IPS DF 19.7 (cell line): ENCODE measurements at places on chromosomes 13 and 19.

DNA sequence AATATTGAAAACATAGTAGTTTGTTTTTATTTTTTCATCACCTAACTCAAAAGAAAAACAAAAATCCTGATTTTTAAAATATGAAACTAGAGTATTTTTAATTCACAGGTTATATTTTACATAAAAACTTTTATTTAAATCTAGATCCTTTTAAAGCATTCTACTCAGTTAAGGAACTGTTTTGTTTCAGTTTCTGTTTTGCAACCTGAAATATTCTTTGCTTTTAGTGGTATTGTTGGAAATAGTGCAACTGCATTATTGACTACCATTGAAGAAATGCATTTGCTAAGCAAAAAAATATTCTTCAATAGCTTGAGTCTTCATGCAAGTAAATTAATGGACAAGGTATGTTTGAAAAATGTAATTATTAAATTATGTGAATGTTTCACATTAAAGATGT, 43.8 kb downstream of the COG6 start:
- DNase-seq = no peak

GRCh38 chr19:1214299-1214861, 8.8 kb downstream of the STK11 start:
- no peak for DNase-seq

DNA sequence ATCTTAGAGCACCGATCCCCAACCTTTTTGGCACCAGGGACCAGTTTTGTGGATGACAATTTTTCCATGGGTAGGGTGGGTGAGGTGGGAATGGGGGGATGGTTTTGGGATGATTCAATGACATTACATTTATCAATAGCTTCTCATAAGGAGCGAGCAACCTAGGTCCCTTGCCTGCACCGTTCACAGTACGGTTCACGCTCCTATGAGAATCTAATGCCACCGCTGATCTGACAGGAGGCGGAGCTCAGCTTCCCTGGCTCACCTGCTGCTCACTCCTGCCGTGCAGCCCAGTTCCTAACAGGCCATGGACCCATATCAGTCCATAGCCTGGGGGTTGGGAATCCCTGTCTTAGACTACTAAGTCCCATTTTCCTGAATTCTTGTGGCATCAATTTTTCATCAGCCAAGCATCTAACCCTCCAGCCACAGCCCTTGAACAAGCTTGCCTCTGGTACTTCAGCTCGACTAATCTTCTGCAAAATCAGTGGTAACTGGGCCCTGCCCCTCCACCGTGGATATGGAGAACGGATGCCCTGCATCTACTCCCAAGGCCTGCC, 37.0 kb upstream of the MAP3K10 start:
- no peak for DNase-seq

GRCh38 chr13:51978796-51979556, 32.3 kb downstream of the ATP7B start:
- DNase-seq = no peak

GRCh38 chr19:6801485-6802086, 29.1 kb downstream of the VAV1 start:
- no peak for DNase-seq

GRCh38 chr13:103731959-103732358, 665.7 kb upstream of the SLC10A2 start:
- no peak for DNase-seq
